ENCODE measurements at places on chromosomes 5 and 9. TPM values are rescaled to one million over a fixed set of nuclear protein-coding genes. Genes with fewer than 3 reads are reported as not detected.

Gene SLC34A3
- total RNA-seq, result not detected

DNA sequence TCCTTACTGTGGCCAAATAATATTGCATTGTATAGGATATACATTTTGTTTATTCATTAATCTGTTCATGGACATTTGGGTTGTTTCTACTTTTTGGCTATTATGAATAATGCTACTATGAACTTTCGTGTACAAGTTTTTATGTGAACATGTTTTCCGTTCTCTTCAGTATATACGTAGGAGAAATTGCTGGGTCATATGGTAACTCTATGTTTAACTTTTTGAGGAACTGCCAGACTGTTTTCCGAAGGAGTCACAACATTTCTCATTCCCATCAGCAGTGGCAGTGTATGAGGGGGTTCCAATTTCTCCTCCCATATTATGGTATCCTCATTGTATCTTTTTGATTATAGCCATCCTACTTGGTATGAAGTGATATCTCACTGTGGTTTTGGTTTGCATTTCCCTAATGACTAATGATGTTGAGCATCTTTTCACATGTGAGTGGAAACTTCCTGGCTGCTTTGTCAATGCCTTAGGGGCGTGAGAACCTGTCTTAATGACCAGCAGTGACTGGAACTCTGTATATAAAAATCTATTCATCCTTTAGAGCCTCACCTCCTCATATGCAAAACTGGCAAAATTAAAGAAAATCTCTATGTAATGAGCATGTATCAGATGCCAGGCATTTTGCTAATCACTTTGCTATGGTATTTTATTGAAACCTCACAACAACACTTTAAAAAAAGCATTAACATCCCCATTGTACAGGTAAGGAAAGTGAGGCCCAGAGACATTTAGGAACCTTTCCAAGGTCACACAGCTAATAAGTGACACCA lies 47.8 kb upstream of the TGFBR1 start:
- DNase-seq, result peak; percentile 28

Gene WWC1
- total RNA-seq, result 2.7 TPM

DNA sequence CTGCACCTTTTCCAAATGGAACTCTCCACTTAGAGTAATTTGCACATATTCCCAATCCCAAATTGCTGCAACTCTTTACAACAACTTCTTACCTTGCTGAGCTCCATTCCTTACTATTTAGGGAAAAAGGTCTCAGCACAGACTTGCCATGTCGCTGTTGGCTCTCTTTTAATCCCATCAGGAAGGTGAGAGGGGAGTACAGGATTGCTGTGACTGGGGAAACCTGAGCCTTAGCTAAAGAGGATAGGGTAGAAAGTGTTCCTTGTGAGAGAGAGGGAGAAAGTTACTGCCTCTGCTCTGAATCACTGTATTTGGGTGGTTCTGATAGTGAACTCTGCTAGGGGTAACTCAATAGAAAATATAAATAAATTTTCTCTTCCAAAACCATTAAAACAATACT lies 43.7 kb upstream of the GABRA1 start:
- no peak for DNase-seq

GRCh38 chr5:160353379-160353778 lies 17.0 kb downstream of the C1QTNF2 start:
- DNase-seq, result no peak

DNA sequence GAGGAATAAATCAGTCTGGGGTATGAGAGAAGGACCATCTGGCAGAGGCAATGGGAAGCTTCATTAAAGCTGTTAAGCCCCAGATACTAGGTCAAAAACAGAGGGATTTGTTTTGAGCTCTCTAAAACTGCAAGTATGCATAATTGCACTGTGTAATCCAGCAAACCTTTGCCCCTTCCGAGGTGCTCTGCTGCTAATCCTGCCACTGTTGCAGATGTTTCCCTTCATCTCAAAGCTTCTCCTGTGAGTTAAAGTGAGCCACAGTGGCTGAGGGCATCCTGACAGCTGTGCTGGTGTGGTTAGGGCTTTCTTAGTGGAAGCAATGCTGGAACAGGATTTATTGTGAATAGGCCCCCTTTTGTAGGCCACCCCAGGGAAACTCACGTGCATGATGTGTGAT lies 160.3 kb upstream of the TRPC7 start:
- DNase-seq, result no peak

- DNase-seq, result no peak
These were observed 290.0 kb downstream of the NR3C1 start for GRCh38 chr5:143113461-143113860.

GRCh38 chr9:128802482-128802881 lies 15.4 kb downstream of the TBC1D13 start:
- DNase-seq, result no peak

Gene PCDHGA12
- 0.17 TPM for total RNA-seq

GRCh38 chr9:94872891-94873511 lies 146.5 kb downstream of the AOPEP start:
- no peak for DNase-seq

DNA sequence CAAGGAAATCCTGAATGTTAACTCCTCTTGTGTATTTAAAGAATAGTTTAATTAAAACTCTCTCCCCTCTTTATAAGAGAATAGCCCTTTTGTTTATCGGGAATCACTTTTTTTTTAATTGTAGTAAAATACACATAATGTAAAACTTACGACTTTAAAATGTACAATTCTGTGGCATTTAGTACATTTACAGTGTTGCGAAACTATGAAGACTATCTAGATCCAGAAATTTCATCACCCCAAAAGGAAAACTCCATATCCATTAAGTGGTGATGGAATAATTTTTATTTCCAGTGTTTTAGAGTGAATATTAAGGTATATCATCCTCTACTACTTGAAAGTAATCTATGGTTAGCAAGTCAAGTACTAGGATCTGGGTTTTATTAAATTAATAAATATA lies 36.8 kb downstream of the KDM3B start:
- no peak for DNase-seq

- no peak for DNase-seq
These were observed 504.6 kb upstream of the BRINP1 start for GRCh38 chr9:119873877-119874276.

GRCh38 chr5:8568858-8569257 lies 699.9 kb downstream of the MTRR start:
- DNase-seq, result no peak

GRCh38 chr9:138073408-138073807 lies 195.8 kb downstream of the CACNA1B start:
- no peak for DNase-seq

Gene PCDHA1
- not detected for total RNA-seq

DNA sequence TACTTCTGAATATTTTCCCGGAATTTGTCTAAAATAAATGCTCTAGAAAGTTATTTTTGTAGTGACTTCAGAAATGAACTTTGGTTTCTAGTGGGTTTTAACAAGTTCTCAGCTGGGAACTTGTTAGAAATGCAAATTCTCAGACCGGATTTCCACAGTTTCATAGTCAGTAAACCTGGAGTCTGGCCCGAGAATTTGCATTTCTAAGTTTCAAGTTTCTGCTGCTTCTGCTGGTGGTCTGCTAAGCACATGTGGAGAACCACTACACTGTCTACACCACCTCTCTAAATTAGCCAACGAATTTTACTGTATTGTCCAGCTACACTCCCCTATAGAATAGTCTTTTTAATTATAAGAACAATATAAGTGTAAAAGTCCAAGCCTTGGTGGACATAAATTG lies 208.0 kb downstream of the CHSY3 start:
- DNase-seq, result no peak

DNA sequence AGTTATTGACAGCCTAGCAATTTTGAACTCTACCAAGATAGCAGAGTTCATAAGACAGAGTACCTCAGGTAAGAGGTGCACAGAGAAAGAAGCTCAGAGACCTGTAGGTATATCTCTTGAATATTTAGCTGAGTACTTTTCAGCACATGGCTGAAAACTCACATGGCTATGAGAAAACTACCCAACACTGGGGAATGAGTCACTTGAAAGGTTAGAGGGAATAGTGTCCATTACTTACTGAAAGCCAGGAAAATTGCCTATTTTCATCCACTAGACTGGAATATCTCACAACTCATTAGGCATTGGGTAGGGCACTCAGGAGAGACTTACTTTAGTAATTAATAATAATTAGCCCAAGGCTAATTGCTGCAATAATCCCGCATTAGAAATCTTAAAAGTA lies 8.3 kb downstream of the TSLP start:
- DNase-seq, result no peak

GRCh38 chr5:113058269-113058668 lies 81.7 kb downstream of the DCP2 start:
- no peak for DNase-seq

Gene NMUR2
- total RNA-seq, result not detected

DNA sequence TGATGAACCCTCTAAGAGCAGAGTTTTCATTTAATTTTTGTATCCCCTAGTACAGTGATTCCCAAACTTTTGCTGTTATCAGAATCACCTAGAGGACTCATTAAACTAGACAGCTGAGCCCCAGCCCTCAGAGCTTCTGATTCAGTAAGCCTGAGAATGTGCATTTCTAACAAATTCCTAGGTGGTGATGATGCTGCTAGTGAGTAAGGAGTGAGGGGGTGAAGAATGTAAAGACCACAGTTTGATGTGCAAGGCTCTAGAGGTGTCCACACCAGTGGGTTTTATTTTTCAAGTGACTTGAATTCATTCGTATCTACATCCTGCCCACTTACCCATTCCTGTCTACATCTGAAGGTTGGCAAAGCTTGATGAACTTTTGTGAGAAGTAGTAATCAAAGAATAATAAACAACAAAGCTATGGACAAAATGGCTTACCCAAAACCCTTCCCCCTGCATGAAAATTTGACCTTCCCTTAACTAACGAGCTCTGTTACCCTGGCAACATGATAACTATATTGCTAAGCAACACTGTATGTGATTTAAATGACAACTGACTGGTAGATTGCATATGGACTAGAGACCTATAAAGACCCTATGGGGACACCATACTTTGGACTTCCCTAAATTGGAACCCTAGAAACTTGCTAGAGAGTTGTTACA lies 35.2 kb downstream of the DTWD2 start:
- no peak for DNase-seq

- no peak for DNase-seq
These were observed 180.2 kb downstream of the YTHDC2 start for GRCh38 chr5:113693701-113694100.

DNA sequence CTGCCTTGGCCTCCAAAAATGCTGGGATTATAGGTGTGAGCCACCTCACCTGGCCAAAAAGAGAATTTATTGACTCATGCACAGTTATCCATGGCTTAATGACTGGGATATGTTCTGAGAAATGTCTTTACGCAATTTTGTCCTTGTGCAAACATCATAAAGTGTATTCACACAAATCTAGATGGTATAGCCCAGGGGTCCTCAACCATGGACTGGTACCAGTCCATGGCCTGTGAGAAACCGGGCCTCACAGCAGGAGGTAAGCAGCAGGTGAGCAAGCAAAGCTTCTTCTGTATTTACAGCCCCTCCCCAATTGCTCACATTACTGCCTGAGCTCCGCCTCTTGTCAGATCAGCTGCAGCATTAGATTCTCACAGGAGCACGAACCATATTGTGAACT lies 12.4 kb upstream of the SIL1 start:
- no peak for DNase-seq

Gene PCDHA9
- not detected for total RNA-seq

Gene PANK3
- 57.3 TPM for total RNA-seq

DNA sequence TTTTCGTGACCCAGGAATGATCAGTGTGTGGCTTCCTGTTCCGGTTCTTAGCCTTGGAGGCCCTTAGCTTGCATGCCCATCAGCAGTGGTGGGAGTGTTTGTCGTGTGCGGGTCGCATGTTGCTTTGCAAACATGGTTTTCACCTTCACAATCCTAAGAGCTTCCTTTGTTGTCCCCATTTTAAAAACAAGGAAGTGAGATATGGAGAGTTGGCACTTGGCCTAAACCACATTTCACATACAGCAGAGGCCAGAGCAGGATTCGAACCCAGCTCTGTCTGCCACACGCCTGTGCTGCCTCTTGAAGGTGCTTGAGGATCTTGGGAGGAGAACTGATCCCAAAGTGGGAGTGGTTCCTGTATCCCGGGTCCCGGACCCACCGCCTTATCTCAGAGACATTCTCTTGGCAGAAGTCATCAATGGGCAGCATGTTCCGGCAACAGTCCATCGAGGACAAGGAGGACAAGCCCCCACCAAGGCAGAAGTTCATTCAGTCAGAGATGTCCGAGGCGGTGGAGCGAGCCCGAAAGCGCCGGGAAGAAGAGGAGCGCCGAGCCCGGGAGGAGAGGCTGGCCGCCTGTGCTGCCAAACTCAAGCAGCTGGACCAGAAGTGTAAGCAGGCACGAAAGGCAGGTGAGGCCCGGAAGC lies 38.2 kb upstream of the POMT1 start:
- no peak for DNase-seq

- DNase-seq, result no peak
These were observed 202.4 kb downstream of the GLIS3 start for GRCh38 chr9:4097515-4097914.

DNA sequence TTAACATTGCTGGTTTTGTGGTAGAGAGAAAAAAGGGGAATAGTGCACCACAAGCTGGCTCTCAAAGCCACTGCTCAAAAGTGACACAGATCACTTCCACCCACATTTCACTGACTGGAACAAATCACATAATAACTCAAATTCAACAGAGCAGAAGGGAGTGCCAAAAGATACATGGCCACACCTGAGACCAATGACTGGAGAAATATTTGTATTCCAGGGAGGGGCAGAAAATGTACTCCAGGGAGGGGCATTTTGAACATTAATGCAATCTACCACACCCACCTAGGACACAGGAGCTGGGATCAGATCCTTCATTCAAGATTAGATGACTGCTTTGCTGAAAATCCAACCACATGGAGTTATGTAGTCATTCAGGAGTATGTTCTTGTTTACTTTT lies 44.8 kb upstream of the ALDOB start:
- no peak for DNase-seq

DNA sequence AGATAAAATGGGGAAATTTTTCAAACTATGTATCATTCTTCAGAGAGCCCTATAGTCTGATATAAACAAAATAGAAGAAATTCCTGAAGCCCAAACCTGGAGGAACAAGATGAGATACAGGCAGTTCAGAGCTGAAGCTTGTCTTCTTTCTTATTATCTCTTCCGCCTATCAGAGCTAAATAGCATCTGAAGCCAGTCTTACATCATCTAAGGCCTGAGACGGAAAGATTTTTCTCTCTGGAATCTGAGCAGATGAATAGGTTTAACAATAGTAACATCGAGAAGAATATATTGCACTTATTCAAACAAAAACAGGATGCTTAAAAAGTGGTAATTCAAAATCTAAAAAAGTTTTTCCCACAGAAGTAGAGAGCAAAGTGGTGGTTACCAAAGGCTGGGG lies 59.8 kb downstream of the LPAR1 start:
- no peak for DNase-seq

DNA sequence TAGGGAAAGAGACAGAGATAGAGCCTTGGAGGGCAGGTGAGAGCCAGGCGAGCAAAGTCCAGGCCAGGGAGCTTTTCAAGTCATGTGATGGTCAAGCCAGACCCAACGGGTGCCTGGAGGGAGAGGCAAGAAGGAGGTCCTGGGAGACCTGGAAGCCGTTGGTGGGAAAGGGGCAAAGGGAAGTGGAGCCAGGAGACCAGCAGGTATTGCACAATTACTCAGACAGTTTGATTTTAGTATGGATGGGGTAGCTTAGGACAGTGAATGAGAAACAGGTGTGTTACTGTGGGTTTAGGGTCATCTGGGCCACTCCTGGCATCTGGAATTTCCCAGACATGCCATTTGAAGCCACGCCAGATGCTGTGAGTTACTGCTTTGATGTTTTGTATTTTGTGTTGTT lies 5.1 kb downstream of the SECISBP2 start:
- DNase-seq, result no peak

Gene MEGF10
- not detected for total RNA-seq

Measured in CD4-positive, alpha-beta memory T cell (primary cell).